ENCODE measurements at places on chromosomes 16 and 17.
A peak's percentile ranks its signal among the peaks of the same experiment; 100 is the strongest.

DNA sequence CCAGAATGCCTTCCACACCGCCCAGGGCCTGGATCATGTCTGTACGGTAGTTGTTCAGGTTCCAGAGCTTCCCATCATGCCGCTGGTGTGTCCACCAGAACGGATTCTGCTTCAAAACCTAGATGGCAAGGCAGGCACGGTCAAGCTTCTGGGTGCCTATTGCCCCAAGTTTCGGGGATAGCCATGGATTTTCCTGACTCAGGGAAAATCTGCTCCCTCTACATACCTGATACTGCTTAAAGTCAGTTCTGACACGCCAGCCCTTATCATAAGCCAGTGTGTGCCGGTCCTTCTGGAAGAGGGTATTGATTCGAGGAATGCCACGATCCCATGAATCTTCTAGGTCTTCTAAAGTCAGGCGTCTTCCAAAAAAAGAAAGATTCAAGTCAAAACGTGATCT is 11.4 kb upstream of the RILP start:
- no peak for DNase-seq

DNA sequence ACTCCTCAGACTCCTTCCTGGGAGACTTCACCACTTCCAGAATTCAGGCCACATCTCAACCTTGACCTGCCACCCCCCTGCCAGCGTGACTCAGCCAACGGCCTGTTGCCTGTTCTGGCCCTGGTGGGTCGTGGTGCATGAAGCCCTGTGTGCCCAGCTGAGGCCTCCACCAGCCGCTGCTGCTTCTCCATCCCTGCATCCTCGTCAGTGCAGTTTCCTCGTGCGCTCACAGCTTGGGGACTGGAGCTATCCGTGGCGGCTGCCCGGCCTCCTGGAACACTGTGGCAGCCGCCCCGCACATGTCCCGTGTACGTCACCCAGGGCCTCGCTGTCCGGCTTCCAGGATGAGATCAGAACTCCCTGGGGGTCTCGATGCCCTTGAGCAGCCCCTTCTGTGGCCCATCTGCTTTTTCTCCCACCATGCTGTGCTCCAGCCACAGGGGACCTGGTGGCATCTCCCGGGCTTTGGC is 8.0 kb upstream of the TEDC2 start:
- DNase-seq: no peak

- DNase-seq: no peak
Observed at GRCh38 chr16:27686926-27687325, 137.0 kb downstream of the KATNIP start.

DNA sequence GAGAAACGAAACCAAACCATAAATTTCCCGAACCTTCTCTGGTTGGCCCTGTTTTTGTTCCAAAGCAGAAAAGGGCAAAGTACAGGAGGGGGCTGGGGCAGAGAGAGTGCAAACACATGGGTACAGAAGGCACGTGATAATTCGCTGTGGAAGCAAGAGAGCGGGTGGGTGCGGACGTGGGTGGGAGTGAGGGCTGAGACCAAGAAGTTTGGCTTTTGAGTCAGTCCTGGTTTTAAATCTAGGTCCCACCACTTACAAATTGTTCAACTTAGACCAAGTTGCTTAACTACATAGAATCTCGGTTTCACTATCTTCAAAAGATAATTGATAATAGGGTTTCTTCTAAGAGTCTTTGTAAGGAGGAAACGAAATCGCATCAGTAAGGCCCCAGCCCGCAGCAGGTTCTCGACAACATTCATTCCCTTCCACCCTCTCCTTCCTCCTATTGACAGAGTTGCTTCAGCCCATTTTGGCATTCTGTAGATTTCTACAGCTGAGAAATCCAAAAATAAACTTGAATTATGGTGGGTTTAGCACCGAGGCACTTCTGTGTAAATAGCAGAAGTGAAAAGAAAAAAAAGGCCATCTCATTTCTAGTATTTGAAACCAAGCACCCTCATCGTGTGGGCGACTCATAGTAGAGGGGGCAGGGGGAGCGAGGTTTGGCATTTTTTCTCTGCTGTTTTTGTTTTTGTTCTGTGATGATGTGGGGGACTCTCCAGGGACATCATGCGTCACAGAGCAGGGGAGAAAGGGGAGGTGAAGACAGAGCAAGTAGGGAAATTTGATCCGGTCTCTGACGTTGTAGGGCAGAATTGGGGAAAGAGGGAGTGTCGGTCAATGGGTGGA is 33.6 kb upstream of the CCR7 start:
- peak; percentile 73 for DNase-seq

GRCh38 chr17:29929006-29929532 is 959 bp downstream of the SSH2 start:
- DNase-seq: no peak

DNA sequence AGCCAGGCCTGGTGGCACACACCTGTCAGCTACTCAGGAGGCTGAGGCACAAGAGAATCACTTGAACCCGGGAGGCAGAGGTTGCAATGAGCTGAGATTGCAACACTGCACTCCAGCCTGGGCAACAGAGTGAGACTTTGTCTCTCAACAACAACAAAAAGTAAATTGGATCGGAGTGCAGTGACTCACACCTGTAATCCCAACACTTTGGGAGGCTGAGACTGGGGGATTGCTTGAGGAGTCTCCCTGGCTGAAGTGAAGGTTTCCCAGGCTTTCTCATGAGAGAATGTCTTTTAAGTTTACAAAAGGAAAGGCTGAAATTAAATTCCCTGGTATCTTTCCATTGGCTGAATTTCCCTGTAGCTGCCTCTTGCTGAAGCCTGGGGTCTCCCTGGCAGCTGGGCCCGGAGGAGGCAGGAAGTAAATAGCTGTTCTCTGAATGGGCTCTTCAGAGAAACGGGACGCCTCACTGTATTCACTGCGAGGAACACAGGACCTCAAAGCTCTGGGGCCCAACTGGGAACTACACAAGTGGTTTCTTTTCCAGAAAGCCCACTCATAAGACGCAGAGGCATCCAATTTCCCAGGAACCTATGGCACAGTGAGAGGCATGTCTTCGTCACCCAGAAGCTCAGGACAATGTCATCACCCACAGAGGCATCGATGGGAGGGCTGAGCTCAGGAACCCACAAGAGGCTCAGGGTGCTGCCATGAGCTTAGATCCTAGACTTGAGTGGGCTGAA is 77.4 kb upstream of the SMURF2 start:
- DNase-seq: no peak

- DNase-seq: no peak
Observed at GRCh38 chr16:48811478-48811877, 201.5 kb upstream of the N4BP1 start.

DNA sequence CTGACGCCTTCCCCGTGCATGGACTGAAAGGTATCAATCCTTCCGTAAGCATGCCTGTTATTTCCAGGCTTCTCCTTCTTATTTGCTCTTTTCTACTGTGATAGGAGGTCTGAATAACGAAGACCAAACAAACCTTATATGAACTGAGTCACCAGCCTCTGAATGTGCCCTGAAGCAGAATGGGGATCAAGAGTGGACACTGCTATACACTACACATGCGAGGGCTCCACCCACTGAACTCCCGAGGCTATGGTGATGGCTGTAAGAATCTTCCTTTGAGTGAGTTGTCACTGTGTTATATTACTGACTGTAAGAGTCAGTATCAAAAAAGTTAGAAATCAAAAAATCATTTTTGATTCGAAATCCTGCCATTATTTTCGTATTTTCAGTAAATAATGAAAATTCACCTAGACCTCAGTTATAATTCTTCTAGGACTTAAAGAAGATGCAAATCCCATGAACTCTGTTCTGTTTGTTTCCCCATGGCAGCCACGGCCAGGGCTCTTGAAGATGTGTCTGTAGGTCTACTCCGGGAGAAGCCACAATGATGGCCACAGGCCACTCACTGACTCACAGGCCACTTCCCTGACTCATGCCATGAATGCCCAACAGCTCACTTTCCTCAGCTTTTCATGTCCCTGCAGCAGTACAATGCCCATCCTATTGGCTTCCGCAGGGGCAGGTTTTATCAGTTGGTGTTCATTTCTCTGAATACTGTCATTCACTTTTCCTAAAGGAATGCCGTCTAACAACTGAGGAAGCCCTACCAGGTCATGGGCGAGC is 54.7 kb downstream of the ZZEF1 start:
- no peak for DNase-seq
